RPMI8226 (cell line): ENCODE measurements at places on chromosomes 3 and 15.

DNA sequence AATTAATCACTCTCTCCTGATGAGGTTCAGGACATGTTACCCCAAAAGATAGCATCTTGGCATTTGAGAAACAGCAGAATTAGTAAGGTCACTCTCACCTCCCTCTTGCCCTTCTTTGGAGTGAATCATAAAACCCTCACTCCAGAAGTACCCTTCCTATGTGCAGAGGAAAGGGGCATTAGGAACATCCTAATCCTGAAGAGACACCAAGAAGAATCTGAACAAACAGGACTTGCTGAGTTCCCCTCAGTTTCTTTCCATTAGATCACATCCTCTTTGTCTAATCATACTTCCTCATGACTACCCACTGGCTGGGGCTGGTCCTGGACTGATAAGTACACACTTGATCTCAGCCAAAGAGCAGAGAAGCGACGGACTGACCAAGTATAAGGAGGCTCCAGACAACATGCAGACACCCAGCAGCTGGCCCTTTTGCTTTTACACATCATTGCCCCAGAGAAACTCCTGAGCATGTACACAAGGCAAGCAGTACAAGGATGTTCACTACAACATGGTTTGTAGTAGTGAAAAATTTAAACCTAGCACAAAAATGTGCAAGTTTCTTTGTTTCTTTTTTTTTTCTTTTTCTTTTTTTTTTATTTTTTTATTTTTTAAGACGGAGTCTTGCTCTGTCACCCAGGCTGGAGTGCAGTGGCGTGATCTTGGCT is 15.0 kb upstream of the TM6SF1 start:
- no peak for DNase-seq

- no peak for DNase-seq
Observed at GRCh38 chr3:176075491-176075890, 1121.8 kb downstream of the TBL1XR1 start.

DNA sequence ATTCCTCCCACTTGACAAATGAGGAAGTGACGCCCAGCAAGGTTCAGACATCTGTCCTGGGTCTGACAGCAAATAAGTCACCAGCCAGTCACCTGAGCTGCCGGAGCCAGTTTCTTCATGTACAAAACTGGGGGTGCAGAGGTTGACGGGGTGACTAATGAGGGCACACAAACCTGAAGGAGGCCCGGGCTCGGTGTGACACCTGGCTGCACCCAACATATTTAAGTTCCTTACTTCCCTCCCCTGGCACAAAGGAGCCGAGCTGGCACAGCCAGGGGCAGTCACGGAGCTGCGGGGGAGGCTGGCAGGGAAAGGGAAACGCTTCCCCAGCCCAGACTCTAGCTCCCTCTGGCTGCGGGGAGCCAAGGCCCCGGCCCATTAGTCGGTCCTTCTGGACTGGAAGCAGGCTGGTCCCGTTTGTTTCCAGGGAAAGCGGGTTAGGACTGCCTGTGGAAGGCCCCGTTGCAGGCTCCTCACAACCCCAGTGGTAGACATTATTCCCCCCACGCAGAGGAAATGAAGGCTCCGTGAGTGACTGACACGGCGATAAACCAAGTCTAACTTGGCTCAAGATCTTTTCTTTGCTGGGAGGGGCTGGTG is 2.3 kb downstream of the FBXL22 start:
- peak; percentile 87 for DNase-seq

GRCh38 chr3:126968391-126969390 is 14.2 kb upstream of the PLXNA1 start:
- DNase-seq, result no peak

GRCh38 chr3:98504539-98504938 is 7.1 kb downstream of the OR5K2 start:
- DNase-seq, result no peak

DNA sequence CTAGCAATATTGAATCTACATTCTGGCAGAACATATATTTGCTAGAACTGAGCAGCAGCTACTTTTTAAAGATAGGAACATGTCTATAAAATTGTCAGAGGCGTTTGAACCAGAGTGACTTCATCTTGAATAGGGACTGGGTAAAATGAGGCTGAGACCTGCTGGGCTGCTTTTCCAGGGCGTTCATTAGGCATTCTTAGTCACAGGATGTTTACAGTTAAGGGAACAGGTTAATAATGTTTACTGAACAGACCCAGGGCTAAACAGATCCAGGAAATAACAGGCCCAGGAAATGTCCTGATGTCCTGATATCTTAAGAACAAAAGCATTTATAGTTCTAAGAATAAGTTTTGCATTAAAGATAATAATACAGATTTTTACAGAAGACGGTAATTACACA is 34.5 kb upstream of the B3GALNT1 start:
- no peak for DNase-seq

- no peak for DNase-seq
Observed at GRCh38 chr3:155178810-155179436, 98.8 kb downstream of the MME start.

GRCh38 chr3:156840826-156841689 is 14.9 kb downstream of the LEKR1 start:
- no peak for DNase-seq

GRCh38 chr3:124520970-124521369 is 209.3 kb upstream of the UMPS start:
- no peak for DNase-seq

DNA sequence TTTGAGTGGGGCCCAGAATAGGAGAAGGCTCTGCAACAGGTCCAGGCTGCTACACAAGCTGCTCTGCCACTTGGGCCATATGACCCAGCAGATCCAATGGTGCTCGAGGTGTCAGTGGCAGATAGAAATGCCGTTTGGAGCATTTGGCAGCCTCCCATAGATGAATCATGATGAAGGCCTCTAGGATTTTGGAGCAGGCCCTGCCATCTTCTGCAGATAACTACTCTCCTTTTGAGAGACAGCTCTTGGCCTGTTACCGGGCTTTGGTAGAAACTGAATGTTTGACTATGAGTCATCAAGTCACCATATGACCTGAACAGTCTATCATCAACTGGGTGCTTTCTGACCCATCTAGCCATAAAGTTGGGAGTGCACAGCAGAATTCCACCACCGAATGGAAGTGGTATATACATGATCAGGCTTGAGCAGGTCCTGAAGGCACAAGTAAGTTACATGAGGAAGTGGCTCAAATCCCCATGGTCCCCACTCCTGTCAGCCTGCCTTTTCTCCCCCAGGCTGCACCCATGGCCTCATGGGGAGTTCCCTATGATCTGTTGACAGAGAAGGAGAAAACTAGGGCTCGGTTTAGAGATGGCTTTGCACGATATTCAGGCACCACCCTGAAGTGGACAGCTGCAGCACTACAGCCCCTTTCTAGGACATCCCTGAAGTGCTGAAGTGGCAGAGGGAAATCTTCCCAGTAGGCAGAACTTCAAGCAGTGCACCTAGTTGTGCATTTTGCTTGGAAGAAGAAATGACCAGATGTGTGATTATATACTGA is 971.4 kb downstream of the MCTP2 start:
- no peak for DNase-seq

GRCh38 chr15:73900095-73900712 is 26.1 kb upstream of the LOXL1 start:
- peak; percentile 48 for DNase-seq

DNA sequence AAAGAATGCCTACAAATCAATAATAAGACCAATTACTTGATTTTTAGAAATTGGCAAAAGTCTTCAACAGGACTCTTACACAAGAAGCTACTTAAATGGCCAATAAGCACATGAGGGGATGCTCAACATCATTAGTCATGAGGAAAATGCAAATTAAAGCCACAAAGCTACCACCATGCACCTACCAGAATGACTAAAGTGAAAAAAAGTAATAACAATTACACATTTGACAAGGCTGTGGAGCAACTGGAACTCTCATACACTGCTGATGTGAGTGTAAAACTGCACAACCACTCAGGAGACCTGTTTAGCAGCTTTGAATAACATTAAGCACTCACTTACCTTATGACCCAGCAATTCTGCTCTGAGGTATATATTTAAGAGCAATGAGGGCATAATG is 68.4 kb downstream of the PPCDC start:
- no peak for DNase-seq

GRCh38 chr3:182668974-182669373 is 124.3 kb upstream of the ATP11B start:
- no peak for DNase-seq

- peak; percentile 89 for DNase-seq
Observed at GRCh38 chr15:42608110-42608531, 32.7 kb downstream of the STARD9 start.

- no peak for DNase-seq
Observed at GRCh38 chr3:16570113-16570512, 35.1 kb downstream of the DAZL start.

DNA sequence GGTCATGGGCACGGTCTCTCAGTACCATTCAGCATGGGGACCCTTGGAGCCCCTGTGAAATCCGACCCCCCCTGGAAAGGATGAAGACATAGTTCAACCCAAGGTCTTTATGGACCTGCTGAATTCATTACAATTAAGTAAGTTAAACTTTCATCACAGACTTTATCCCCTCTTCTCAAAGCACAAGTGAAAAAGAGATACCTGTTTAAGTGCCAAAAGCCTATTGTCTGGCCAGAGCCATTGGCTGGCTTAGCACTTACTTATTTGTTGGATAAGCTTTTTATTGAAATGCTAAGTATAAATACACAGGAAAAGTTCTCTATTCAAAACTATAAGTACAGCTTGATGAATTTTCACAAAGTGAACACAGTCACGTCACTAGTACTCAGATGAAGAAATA is 128.4 kb upstream of the NR2E3 start:
- no peak for DNase-seq

DNA sequence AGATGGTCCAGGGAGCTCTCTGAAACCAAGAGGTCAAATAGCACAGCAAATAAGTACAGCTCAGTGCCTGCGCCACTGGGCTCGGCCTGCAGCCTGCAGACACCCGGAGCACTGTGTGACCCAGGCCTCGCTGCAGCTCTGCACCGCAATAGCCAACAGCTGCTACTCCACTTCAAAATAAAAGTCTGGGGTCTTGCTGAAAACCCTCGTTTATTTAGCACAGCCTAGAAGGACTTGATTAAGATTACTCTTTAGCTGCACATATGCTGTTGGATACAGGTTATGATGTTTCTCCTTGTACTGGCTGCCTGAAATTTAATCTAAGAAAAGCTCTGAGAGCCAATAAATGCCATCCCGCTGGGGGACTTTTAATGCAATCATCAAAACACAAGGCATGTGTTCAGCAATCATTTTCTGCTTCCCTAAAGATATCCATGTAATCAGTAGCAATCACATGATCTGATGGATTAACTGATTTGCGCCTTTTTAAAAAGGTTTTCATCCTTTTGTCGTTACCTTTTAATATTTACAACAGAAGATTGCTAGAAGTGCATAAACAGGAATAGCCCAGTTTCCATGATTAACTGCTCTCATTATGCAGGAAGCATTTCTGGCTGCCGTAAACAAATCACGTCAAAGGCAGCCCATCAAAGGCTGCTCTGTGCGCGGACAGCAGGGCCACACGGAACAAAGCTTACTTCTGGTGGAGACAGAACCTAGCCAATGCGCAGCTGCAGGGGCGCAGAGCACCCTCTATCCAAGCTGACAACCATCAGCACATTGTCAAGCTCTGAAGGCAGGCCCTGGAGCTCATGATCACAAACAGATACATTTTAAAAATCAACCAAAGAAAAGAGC is 58.8 kb downstream of the CLASP2 start:
- DNase-seq, result no peak

GRCh38 chr3:196150481-196150880 is 60.7 kb downstream of the ZDHHC19 start:
- peak; percentile 22 for DNase-seq

GRCh38 chr15:71515375-71516186 is 294.8 kb upstream of the NR2E3 start:
- no peak for DNase-seq

DNA sequence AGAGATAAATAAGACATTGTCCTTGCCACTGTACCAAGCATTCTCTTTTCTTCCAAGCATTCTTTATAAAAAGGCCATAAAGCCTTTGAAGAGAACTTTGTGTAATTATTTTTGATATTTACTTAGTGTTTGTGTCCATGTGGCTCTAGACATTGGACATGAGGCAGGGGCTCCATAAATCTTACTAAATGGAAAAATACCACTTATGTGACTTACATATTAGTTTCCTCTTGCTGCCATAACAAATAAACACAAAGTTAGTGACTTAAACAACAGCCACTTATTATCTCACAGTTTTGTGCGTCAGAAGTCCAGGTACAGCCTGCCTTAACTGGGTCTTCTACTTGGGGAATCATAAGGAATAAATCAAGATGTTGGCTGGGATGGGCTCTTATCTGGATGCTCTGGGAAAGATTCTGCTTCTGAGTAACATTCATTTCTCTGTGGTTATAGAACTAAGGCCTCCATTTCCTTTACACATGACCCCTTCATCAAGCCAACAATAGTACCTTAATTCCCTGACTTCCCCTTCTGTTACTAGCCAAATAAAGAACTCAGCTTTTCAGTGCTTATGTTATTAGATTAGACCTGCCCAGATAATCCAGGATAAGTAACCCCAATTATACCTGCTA is 59.9 kb upstream of the COL8A1 start:
- DNase-seq, result no peak

DNA sequence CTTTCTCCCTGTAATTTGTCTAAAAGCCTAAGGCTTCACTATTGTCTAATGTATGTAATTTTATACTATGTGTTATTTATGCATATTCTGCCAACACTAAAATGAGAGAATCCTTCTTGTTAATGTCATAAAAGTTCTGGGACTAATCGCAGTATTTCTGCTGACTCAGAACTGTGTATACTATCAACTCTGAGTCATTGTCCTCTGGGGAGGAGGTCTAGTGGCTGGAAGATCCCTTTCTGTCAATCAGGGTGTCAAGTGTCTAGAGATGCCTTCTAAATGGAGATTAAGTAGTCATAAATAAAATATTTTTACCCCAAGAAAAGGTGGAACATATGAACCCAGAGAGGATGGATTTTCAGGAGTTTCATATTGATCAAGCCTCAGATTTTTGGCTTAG is 473.4 kb downstream of the AGBL1 start:
- DNase-seq, result no peak

GRCh38 chr15:42750306-42750705 is 13.4 kb upstream of the CDAN1 start:
- DNase-seq, result no peak

DNA sequence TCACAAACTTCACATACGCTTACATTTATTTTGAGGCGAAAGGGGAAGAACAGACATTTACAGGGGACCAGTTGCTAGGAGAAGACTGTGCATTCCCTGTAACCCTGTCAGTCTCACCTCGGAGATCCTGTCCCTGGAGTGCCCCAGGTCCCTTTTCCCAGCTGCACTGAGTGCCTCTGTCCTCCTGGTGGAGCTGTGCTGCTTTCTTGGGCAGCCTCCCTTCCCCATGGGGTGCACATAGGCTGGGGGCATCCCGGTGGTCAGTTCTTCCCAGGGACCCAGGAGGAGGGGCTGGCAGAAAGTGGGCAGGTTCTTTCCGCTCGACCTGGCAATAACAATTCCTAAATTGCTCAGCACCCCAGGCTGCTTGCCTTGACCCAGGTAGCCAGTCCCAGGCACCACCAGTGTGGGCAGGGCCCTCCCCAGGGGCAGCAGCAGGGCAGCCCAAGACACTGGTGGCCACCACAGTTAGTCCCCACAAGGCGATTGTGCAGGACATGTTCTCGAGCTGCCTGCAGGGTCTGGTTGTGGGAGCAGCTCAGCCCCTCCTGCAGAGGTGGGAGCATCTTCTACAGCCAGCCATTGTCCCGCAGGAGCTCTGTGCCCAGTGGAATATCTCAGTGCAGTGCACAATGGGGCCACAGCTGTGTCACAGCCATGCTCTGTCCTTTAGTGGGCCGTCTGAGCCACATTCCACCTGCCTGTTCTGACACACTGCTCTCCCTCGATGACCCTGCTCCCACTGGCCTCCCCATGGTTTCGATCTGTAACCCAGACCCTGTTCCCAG is 36.3 kb downstream of the APBA2 start:
- DNase-seq, result peak; percentile 12

GRCh38 chr3:110296885-110297284 is 774.7 kb upstream of the NECTIN3 start:
- DNase-seq, result no peak
